Epithelial cell of prostate (primary cell): ENCODE measurements at places on chromosomes 6 and 20.

GRCh38 chr6:131727467-131727866, 16.6 kb upstream of the CTAGE9 start:
- DNase-seq, result no peak

- peak; percentile 64 for DNase-seq
Measured at GRCh38 chr6:26249957-26250697, 114.9 kb upstream of the BTN3A2 start.

DNA sequence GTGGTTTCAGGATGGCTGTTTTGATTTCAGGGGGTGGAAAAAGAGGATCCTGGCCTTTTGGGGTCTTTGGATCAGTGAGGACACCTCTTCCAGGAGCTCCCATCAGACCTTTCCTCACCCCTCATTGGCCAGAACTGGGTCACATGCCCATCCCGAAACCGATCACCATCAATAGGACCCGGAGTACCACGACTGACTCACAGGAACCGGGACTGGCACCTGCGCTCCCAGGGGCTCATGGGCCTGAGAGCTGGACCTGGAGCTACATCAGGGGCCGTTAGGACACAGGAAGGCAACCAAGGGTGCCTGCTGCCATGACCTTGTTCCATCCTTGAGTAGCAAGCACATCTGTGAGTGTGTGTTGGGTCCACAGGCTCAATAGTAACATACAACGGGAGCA, 180.4 kb downstream of the BMP7 start:
- no peak for DNase-seq

GRCh38 chr6:138477913-138478539, 21.3 kb downstream of the NHSL1 start:
- DNase-seq, result no peak

- no peak for DNase-seq
Measured at GRCh38 chr6:110658631-110659211, 156.5 kb downstream of the CDK19 start.

DNA sequence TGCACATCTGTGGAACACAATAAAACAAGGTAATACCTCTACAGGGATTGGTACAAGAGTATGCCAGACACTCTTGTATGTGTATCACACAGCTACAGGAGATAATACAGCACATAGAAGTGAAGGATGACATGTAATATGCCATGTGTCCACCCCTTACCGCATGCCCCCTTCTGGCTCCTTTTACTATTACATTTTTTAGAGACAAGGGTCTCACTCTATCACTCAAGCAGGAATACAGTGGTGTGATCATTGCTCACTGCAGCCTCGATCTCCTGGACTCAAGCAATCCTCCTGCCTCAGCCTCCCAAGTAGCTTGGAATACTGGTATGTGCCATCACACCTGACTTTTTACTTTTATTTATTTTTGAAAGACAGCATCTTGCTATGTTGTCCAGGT, 4.2 kb upstream of the NCR3 start:
- DNase-seq, result no peak

DNA sequence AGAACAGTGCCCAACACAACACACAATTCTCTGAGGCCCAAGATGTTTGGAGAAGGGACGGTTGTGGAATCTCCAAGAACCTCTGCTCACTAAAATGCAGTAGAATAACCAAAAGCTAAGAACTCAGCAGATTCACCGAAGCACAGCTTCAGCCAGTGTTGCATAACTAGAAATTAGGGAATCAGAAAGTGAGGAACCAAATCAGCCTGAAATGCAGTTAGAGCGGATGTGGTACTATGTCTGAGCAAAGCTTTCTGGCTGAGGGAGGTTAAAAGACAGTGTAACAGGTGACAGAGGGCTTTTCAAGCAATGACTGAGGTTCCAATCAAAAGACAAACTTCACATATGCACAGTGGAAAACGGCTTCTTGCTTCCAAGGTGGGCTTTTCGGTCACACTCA, 197.9 kb upstream of the KCNK16 start:
- DNase-seq, result no peak

GRCh38 chr6:98864497-98864896, 30.1 kb downstream of the POU3F2 start:
- no peak for DNase-seq

- no peak for DNase-seq
Measured at GRCh38 chr20:51562332-51563173, 20.0 kb upstream of the NFATC2 start.

DNA sequence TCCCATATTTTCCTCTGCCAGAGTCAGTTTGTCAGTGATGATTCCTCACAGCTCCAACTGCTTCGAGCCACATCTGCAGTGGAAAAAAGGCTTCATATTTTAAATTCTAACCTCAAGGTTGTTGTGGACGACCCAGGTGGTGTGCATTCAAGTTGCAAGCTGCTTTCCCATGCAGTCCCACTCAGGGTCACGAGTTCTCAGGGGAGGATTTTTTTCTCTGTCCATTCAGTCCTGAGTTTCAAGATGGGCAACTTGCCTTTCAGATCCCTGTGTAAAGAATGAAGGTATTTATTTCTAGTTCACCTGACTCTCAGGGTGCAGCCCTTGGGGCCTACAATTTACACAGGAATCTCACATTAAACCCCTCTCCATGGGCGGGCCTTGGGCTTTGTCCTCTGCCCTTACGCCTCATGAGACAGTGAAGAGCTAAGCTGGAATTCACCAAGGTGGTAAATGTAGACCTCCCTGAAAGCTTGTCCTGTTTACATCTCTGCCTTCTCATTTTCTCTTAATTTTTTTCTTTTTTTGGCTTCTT, 65.9 kb downstream of the TPD52L1 start:
- no peak for DNase-seq

GRCh38 chr6:157880534-157880933, 57.5 kb downstream of the SNX9 start:
- DNase-seq, result no peak

GRCh38 chr6:90199900-90200299, 96.7 kb downstream of the BACH2 start:
- no peak for DNase-seq

- DNase-seq, result no peak
Measured at GRCh38 chr6:8166156-8166555, 63.8 kb upstream of the EEF1E1 start.

DNA sequence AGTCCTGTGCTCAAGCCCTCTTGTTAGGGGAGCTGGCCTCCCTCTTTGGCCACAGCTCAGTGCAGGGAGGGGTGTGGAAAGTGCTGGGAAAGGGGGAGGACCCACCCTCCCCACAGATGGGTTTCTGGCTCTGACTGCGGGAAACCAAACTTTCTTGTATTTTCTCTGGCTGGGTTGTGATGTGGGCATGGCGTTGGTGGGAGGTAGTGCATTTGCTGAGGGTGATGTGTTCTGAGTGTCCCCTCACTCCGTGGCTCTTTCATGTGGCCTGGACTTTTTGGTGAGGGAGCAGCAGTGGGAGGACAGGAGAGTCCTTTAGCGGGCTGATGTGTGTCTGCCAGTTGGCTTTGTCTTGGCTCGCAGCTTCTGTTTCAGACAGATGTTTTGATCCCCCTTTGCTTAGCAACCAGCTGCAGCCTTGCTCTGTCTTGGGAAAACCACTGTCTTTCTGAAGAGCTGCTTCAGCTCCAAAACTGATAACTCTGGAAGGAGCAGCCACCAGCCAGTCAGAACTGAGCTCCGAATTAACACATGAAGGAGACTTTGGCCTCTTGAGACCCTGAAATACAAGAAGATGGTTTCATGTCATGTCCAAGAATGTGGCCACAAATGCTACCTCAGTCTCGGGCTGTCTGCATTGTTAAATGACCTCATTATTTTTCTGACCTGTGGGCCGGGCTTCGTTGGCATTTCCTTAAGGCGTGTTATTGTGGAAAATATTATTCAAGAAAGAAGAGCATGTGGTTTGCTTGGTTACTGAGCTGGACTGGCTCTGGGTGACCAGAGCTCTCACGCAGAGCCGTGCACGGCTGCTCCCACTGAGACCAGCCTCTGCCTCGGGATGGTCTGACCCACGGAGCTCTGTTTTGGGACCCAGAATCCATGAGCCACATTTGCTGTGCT, 21.5 kb downstream of the SYNJ2 start:
- DNase-seq, result no peak

DNA sequence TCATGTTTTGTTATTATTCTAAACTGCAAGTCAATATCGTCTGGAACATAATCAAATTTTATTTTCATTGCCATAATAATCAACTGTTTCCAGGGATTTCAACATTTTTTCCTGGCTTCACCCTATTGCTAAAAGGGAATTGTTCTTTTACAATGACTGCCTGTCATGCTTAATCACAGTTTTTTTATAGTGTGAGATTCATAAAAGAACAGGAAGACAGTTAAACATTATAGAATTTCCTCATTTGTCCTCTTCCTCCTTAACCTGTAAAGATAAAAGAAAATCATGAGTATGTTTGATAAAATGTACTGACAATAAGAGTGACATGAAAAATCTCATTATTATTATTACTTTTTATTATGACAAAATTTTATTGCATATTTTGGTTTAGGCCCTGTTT, 73.3 kb upstream of the CENPW start:
- no peak for DNase-seq

- DNase-seq, result no peak
Measured at GRCh38 chr6:138428944-138429598, 25.0 kb downstream of the HEBP2 start.

DNA sequence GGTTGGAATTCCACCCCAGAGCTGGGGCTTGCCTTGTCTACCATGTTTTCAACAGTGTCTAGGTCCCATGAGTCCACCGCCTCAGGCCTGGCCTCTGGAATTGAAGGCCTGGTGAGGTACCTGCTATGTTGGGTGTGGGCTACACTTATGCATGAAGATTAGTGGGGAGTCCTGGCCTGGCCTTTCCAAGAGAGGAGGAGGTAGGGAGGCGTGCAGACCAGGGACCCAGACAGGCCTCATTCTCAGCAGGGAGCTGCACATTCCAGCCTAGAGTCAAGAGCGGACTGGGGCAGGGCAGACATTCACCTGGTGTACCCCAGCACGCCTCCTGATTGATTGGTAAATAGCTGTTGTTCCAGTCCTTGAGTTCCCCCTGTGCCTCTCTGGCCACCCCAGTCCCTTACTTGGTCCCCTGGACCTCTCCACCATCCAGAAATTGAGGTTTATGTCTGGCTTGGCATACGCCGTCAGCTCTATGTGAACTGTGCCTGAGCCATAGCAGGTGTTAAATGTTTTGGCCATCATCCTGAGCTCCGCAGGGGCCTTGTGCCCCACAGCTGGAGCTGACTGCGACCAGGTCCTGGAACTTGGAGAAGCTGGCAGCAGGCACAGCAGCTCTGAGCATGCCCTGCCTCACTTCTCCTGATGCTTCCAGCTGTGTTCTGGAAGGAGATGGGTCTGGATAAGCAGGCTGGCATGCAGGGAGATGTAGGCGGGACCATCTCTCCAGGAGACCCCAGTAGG, 8.2 kb upstream of the VEGFA start:
- DNase-seq, result no peak

- DNase-seq, result no peak
Measured at GRCh38 chr20:20009784-20010253, 7.3 kb upstream of the NAA20 start.

DNA sequence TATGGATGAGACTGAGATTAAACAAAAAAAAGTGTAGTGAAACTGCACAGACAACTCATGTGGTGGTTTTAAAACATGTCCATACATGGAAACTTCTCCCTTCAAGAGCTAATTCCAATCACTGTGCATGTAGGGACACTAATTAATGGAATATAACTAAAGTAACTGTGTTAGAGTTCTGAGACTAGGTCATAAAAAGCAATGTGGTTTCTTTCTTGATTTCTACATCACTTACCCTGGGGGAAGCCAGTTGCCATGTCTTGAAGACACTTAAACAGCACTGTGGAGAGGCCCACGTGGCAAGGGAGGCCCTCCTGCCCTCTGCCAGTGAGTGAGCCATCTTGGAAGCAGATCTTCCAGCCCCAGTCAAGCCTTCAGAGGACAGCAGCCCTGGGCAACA, 118.2 kb upstream of the DST start:
- peak; percentile 43 for DNase-seq

GRCh38 chr6:137903933-137904821, 37.1 kb downstream of the TNFAIP3 start:
- no peak for DNase-seq

DNA sequence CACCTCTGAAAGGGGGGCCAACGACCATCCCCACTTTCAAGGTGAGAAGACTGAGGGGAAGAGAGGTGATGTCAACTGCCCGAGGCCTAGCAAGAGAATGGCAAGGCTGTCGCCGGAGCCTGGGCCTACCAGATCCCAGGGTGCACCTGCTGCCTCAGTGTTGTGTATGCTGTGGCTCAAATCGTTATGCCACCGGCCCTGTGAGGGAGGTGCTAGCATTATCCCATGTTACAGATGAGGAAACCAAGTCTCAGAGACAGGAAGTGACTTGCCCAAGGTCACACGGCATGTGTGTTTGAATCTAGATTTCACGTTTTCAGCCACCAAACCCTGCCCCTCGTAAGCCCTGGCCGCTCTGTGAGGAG, 152.5 kb downstream of the CEBPB start:
- no peak for DNase-seq

DNA sequence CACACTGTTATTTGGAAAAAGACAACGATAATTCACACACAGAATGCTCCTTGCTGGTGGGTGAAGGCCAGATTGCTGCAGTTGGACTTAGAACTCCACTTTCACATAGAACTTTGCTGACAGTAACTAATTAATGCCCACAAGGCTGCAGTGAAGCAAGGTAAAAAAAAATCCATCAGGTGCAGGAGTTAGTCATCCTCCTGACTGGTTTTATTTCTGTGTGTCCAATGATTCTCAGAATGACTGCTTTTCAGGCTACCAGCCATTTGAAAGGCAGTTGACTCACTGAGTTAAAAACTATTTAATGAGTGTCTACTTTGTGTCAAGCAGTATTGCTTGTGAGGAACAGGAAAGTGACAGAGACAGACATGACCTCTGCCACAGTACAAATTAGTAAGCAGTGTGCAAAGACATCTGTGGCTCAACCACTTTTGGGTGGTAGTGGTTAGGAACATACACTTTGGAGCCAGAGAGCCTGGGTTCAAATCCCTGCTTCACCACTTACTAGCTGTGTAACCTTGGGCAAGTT, 41.9 kb downstream of the ELOVL5 start:
- peak; percentile 73 for DNase-seq

DNA sequence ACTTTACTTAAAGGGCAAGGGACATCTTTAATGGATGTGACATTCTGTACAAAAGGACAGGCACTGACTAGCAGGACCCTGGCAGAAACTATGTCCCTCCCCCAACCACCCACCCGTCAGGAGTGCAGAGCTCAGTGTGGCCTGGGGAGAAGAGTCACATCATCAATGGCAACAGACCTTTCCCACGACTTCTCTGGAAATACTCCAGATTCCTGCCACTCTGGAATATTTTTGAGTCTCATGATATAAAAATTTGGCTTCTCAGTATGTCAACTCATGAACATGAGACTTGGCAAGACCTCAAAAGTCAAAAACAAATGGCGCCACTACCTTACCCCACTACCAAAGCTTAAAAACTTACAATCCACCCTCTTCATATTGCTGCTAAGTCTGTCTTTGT, 118.3 kb downstream of the SLC23A2 start:
- DNase-seq, result no peak

DNA sequence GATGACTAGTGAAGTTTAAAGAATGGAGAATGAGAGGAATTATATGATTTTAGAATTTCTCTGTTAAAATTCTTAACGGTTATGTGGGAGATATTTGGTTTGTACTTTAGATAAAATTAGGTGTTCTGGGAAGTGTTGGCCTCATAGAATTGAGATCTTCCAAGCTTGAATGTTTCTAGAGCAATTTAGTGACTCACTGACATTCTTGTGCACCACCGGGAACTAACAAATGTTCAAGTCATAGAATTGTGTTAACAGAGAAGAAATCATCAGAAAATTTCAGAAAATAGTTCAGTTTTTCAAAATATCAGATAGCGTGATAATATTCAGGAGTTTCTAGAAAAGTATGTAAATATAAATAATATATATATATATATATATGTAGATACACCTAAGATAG, 67.9 kb upstream of the BMP5 start:
- DNase-seq, result no peak
